ENCODE measurements at places on chromosomes 16 and 17.

DNA sequence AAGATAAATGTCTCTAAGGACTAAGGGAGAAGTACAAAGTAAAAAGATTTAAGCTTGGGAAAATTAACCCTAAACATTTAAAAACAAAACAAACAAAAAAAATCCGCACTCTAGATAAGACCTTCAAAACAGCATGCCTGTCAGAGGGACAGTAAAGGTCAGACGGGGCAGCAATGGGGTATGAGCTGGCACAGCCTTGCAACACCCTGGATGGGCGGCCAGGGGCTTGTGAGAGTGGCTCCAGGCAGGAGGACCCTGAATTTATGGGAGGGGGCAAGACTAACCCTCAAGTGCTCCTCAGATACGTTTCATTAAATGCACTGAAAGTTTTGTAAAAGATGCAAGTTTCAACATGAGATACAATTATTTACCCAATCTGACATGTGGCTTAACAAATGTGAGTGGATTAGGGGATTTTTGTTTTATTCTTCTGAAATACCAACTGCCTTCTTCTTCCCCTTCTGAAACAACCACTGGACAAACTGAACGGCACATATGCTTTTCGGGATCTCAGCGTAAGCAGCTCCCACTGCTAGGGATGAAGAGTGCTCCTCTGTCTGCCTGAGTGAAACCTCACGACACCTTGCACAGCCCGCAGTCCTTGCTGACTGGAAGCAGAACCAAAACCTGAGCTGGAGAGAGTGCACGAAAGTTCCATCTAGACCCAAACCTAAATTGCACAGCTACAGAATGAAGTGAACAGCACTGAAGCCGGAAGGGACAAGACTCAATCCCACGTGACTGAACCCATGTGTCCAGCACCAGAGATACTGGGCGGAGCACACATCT lies 128.4 kb downstream of the ANKRD11 start:
- DNase-seq: no peak

DNA sequence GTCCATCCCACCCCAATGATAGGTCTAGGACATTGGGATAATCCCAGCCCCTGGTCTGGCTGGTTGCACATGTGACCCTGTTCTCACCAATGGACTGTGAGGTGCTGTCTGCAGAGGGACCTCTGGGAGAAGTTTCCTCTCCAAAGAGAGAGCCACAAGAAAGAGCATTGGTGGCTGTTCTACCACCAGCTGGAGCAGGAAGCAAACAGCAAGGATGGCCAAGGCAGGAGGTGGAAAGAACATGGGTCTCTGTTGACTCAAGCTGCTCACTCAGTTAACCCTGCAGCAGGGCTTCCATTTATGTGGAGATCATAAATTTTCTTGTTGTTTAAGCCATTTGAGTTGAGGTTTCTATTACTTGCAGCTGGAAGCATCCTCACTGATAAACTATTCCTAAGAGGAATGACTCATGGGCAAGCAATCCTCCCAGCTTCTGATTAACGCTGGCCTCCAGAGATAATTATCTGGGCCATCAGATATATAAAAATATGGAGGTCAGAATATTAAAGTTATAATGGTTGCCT lies 52.6 kb downstream of the CYB5B start:
- DNase-seq: no peak

- DNase-seq: no peak
Observed at GRCh38 chr16:56145369-56145768, 45.9 kb upstream of the GNAO1 start.

DNA sequence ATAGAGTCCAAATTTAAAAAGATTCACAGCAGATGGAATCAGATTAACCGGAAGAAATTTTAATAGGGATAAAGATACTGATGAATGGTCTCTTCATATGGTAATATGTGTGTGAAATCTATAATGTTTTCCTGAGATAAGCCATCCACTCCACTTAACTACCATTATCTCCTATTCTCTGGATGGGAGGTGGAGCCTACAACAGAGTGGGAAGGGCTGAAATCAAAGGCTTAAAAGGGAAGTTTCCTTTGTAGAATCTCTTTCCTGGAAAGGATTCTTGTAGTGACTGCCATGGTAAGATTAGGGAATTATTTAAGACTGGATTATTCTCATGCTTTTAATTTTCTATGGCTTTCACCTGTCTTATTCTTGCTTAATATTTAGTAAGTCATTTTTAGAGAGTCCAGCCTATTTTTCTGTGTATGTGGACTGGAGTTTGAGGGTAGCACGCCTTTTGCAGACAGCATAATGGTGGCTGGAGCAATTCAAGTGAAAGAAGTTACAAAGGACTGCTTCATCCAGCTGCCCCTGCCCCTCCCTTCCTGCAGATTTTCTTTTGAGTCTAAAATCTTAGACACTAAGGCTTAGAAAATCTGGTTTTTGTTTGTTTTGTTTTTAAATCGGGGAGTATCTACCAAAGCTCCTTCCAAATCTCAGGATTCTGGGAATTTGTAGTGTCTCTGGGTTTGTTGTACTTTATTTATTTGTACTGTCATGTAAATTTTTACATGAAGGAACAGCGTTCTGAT lies 26.5 kb downstream of the KAT7 start:
- DNase-seq: no peak

DNA sequence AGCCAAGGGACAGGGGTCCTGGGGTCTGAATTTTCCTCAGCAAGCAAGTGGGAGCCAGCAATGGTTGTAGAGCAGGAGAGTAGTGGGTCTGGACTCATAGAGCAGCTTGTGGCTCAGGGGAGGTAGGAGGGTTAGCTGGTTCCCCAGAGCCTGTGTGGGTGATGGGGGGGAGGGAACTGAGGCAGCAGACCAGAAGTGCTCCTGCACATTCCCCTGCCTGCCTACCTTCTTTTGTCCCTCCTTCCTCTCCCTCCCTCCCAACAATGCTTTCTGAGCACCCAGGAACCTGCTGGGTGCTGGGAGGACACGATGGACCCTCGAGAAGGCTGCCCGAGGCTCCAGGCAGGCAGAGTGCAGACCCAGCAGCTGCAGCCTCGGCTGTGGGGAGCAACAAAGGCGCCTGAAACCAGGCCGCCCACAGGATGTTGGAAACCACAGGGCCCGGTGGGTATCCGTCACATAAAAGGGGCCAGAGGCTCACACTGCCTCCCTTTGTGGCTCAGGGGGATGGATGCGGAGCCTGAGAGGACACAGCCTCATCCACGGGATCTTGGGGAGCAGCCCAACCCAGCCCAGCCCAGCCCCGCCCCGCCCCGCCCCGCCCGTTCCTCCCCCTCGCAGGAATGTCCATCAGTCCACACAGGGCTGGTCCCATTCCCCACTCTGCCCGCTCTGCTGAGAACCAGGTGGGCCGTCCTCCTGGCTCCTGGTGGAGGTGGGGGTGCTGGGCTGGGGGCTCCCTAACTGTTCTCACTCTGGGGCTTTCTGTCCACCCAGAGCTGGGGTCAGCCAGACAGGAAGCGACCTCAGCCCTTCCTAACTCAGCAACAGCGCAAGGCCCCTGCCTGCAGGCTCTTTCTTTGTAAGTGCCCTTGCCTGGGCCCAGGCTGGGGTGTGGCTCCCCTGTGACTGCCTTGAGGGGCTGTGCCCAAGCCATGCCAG lies 1.7 kb upstream of the NLRC3 start:
- DNase-seq: no peak

- DNase-seq: no peak
Observed at GRCh38 chr16:56781528-56781961, 51.6 kb downstream of the NUP93 start.

GRCh38 chr17:44386182-44386525 lies 3.3 kb downstream of the ITGA2B start:
- no peak for DNase-seq

GRCh38 chr17:77555121-77555591 lies 403.3 kb upstream of the TNRC6C start:
- peak; percentile 27 for DNase-seq

- no peak for DNase-seq
Observed at GRCh38 chr17:3615160-3615870, 6.1 kb upstream of the TRPV1 start.

DNA sequence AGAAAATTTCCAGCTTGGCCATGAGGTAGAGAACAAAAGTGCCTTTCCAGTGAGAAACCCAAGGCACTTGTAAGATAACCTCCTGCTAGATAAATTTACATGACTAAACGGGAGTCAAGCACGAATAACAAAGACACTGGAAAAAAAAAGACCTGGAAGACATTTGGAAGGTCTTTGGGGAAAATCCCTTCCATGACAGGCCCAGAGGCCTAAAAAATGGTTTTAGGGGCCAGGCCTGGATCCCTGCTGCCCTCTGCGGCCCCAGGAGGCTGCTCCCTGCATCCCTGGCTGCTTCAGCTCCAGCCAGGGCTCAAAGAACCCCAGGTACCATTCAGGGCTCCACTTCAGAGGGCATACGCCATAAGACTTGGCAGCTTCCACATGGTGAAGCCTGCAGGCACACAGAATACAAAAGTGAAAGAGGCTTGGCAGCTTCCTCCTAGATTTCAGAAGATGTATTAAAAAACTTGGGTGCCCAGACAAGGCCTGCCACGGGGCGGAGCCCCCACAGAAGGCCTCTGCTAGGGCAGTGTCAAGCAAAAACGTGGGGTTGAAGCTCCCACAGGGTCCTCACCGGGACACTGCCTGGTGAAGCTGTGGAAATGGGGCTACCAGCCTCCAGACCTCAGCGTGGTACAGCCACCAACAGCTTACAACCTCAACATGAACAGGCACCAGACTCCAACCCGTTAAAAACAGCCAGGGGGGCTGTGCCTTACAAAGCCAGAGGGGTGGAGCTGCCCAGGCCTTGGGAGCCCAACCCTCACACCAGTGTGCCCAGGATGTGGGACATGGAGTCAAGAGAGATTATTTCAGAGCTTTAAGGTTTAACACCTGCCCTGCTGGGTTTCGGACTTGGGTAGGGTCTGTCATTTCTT lies 77.1 kb downstream of the SDK2 start:
- no peak for DNase-seq

DNA sequence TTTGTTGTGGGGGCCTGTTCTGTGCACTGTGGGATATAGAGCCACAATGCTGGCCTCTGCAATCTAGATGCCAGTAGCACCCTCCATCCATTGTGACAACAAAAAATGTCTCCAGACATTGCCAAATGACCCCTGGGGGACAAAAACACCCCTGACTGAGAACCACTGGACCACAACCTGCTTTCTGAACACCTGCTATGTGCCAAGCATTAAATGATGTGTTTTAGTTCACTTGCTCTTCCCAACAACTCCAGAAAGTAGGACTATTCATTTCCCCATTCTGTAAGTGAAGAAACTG lies 367.0 kb upstream of the ERCC4 start:
- DNase-seq: no peak

GRCh38 chr16:21279501-21279900 lies 1.4 kb upstream of the CRYM start:
- DNase-seq: no peak

- no peak for DNase-seq
Observed at GRCh38 chr16:50553182-50553710, 5.0 kb downstream of the NKD1 start.

GRCh38 chr16:3716831-3717234 lies 491 bp downstream of the TRAP1 start:
- DNase-seq: peak; percentile 67

DNA sequence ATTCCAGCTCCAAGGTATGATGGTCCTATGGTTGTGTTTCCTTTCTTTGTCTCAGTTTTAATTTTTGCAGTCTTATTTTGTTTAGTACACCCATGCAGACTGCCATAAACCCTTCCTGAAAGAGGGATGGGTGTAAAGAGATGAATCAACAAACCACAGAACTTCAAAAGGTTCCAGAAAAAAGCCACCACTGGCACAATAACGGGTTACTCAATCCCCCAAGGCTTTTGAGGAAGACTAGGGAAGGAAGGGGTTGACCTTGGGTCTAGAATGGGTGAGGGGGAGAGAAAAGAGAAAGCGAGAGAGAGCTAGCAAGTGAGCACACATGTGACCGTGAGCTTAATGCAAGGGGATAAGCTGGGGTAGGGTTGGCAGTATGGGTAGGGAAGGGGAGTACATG lies 168.1 kb downstream of the XYLT1 start:
- DNase-seq: no peak

DNA sequence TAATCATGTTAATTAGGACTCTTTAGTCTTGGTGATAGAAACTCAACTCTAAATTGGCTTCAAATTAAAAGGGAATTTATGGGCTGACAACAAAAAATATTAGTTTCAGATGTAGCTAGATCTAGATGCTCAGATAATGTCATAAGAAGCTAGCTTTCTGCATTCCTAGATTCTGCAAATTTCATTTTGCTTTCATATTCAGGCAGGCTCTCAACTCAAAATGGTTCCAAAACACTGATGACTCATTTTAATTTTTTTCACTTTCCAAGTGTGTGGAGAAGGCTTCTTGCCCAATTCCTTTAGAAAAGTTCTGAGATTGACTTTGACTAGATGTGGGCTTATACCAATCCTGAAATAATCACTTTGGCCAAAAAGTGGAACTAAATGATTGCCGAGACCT lies 236.7 kb upstream of the GOT2 start:
- DNase-seq: no peak

DNA sequence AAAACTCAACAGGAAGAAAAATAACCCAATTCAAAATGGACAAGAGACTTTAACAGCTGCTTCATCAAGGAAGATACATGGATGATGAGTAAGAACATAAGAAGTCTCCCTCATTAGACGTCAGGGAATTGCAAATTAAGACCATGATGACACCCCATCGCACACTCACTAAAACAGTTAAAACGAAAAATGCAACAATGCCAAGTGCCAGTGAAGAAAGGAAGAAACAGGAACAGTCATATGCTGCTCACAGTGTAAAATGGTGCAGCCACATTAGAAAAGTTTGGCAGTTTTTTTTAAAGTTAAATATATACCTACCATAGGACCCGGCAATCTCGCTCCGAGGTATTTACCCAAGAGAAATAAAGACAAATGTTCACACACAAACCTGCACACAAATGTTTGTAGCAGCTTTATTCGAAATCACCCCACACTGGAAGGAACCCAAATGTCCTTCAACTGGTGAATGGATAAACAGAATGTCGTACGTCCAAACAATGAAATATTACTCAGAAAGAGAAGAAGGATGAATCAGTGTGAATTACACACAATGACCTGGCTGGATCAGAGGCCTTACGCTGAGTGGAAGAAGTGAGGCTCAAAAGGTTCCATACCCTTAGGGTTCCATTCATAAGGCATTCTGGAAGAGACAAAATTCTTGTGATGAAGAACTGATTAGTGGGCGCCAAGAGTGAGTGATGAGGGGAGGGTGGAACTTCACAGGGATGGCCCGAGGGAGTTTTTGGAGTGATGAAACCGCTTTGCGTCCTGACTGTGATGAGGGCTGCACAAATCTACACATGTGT lies 110.3 kb downstream of the C16orf95 start:
- no peak for DNase-seq

DNA sequence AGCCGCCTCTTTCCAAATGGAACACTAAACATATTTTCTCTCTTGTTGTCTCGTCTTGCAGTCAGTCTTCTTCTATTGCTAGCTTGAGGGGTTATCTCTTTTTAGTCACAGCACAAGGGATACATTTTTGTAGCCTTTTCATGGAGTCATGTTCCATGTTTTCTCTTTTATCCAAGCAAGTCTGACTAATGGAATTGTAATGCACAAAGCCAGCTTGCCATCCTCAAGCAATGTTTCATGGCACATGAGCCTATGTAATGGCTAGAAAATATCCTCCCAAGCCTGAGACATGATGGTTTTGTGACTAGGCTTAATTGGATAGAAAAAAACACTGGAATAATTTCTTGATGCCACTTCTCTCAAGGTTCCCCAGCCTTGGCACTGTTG lies 414.6 kb upstream of the GOT2 start:
- no peak for DNase-seq
